ENCODE measurements at places on chromosomes 4 and X.

- no peak for DNase-seq
These were observed 234.1 kb upstream of the PGRMC2 start for GRCh38 chr4:128521648-128522111.

GRCh38 chrX:18974993-18975392, 8.9 kb downstream of the PHKA2 start:
- DNase-seq, result no peak

DNA sequence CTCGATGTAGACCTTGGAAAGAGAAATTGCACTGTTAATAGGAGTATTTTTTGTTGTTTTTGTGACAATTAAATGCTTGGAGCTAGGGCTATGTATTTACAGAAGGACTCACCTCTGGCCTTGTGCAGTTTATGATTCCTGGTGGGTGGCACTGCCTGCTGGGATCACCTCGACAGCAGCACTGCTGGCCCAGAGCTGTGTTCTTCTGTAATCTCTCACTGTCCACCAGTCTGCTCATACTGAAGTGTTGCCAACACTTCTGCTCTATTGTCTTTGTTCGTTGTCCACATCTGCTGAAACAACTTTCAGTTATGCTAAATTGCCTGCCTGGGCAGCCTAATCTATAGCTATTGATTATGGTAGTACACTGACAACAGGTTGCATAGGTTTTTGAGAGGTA, 194.4 kb upstream of the ANK2 start:
- no peak for DNase-seq

DNA sequence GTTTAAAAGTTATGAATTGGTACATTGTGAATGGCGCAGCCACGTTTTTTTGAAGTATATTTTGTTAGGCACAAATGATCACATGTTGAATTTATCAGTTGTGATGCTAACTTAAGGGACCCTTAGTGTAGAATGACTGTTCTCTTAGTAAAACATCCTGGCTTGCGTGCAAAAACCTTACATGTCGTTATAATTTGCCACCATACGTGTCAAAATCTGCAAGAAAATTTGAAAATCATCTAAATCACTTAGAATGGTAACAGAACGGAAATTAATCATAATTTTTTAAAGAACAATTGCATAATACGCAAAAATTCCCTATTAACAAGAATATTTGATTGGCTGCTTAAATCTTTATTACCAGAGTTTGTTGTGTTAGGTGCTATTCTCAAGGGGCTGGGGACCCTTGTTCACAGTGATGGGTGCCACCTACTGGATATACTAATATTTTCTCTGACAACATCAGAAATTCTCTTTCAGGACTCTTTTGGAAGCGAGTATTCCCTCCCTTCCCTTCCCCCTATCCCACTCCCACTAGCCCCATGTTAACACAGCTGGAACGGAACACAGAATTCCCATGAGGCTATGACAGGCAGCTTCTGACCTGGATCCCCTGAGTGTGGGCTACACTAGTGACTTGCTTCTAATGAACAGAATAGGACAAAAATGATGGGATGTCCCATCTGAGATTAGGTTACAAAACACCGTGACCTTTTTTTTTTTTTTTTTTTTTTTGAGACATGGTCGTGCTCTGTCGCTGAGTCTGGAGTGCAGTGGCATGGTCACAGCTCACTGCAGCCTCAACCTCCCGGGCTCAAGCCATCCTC, 71.8 kb downstream of the SUPT20HL2 start:
- DNase-seq, result no peak

GRCh38 chrX:2631743-2632532, 59.2 kb upstream of the CD99 start:
- DNase-seq, result no peak

GRCh38 chr4:422587-422986, 76.4 kb downstream of the ZNF721 start:
- DNase-seq, result no peak

DNA sequence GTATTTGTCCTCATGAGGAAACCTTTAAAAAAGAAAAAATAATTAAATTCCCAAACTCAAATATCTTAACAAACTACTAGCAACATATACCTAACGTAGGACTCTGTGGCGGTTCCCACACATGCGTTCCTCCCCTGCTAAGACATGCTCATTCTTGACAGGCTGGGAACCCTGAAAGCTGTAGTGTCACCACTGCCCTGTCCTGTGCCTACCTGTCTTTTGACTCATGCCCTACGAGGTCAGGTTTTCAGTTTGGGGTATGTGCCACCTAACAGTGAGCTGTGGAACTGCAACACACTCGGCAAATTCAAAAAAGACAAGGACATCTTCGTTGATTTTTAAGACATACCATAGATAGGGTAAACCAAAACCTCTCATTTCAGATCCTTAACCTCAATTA, 17.8 kb downstream of the IDS start:
- no peak for DNase-seq

DNA sequence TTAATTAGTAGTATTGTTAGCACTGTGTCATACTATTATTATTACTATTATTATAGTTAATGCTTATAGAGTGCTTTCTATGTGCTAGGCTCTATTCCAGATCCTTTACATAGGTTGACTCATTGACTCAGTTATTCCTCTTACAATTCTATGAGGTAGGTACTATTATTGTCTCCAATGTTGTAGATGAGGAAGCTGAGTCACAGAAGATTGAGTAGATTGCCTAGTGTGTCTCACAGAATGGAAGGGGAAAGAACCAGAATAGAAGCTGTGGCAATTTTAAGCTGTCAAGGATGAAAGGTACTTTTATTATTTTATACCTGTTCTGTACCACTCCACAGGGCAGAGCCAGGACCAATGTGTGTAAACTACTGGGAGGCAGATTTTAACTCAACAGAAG, 1.9 kb upstream of the TCEAL1 start:
- DNase-seq, result no peak

DNA sequence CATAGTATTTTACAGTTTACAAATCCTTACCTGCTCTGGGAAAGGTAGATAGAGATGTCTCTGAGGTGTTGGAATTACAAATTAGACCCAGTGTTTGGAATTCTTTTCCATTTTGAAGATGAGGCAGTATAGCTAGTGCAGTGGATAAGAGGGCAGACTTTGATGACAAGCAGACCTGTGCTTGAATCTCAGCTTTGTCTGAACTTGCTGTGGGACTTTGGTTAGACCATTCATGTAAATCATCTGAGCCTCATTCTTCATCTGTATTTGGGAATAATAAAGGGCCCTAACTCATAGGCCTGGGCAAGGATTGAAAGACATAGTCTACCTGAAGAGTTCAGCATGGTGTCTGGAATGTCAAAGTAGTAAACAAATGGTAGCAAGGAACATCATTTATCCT, 77.2 kb upstream of the BOD1L1 start:
- DNase-seq, result no peak

- DNase-seq, result no peak
These were observed 23.4 kb downstream of the SUV39H1 start for GRCh38 chrX:48719958-48720357.

GRCh38 chr4:112130906-112131305, 14.3 kb upstream of the FAM241A start:
- no peak for DNase-seq

DNA sequence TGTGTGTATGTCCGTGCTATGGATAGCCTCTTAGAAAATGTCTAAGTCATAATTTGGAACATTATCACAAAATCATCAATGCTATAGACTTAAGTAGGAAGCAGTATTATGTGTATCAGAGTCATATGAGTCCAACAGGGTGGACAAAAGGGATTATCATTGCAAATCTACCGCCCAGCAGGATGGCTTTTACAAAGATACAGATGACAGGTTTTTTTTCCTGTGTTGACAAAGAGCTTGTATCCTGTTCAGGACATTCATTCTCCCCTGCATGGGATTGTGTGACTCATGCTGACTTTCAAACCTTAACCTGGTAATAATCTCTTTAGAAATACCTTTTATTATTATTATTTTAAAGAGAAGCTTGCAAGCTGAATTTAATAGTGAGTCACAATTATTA, 310.3 kb upstream of the GNPDA2 start:
- DNase-seq, result no peak

DNA sequence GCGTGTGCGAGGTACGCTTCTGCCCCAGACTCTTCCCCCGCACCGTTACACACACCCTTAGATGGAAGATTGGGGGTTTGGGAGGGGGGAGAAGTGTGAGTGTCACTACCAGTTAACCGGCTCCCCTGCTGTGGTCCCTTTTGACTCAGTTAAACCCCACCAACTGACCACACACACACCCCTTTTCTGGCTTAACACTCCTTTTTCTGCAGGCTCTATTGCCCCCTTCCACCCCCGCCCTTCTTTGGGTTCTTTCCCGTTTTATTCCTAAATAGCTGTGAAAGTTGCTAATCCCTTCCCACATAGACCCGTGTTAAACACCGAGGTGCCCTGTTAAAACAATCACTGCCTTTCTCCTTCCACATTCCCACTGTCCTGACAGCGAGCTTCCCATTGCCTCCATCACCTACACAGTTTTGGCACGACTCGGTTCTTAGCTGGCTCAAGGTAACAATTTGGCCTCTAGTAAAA, 3.7 kb upstream of the NR3C2 start:
- no peak for DNase-seq

DNA sequence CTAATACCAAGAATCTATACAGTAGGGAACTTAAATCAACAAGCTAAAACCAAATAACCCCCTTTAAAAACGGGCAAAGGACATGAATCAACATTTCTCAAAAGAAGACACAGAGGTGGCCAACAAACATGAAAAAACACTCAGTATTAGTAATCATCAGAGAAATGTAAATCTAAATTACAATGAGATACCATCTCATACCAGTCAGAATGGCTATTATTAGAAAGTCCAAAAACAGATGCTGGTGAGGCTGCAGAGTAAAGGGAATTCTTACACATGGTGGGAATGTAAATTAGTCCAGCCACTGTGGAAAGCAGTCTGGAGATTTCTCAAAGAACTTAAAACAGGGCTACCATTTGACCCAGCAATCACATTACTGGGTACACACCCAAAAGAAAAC, 167.8 kb downstream of the PACRGL start:
- DNase-seq, result no peak

GRCh38 chr4:184506527-184507121, 32.3 kb upstream of the IRF2 start:
- DNase-seq, result no peak

- DNase-seq, result no peak
These were observed 33.8 kb downstream of the TXK start for GRCh38 chr4:48100256-48100655.

GRCh38 chr4:99165978-99166377, 21.9 kb upstream of the ADH4 start:
- DNase-seq, result no peak

DNA sequence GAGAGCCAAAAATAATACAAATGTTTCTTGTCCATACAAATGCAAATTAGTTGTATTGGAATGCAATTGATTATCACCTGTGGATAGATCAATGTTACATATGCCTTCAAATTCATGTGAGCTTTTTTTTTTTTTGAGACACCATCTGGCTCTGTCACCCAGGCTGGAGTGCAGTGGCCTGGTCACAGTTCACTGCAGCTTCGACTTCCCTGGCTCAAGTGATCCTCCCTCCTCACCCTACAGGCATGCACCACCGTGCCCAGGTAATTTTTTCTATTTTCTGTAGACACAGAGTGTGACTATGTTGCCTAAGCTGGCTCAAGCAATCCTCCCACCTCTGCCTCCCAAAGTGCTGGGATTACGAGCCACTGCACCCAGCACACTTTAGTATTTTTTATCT, 38.6 kb upstream of the TMEM184C start:
- no peak for DNase-seq

DNA sequence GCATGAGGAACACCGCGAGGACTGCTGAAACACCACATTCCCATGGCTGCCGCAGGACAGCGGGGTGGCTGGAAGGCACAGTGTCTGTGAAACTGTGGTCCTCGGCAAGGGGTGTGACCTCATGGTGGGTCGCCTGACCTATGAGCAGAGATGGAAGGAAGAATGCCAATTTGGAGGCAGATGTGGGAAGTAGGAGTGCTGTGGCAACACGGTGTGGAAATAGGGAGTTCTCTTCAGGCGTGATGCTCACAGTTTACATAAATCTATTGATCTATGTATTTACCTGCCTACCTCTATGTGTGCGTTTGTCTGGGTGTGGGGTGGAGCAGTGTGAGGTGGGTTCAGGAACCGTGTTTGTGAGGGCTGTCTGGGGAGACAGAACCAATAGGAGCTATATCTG, 62.3 kb upstream of the LSM6 start:
- no peak for DNase-seq

DNA sequence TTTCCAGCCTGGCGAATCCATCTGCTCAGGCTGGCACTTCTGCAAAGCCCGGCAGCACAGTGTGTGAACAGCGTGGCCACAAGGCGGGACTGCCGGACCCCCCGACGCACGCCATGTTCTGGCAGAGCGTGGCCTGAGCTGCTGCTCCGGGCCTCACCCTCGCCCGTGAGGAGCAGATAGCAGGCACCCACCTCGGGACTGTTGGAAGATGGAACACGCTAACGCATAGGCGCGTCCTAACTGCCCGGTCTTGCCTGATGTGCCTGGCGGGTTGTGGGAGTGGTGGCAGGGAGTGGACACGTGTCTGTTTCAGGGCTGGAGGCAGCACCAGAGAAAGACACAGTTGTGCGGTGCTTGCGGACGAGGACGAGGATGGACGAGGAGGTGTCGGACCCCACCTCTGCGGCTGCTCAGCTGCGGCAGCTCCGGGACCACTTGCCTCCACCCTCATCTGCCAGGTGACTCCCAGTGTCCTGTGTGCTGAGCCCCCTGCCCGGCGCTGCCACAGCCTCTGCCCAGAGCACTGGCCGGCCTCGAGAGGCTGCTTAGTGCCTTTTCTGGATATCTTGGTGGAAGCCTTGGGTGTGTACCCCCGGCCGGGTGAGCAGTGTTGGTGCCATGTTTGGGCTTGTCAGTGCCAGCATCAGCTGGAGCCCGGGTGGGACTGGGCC, 28.2 kb downstream of the UVSSA start:
- no peak for DNase-seq

GRCh38 chrX:39476604-39477021, 621.1 kb downstream of the BCOR start:
- no peak for DNase-seq

DNA sequence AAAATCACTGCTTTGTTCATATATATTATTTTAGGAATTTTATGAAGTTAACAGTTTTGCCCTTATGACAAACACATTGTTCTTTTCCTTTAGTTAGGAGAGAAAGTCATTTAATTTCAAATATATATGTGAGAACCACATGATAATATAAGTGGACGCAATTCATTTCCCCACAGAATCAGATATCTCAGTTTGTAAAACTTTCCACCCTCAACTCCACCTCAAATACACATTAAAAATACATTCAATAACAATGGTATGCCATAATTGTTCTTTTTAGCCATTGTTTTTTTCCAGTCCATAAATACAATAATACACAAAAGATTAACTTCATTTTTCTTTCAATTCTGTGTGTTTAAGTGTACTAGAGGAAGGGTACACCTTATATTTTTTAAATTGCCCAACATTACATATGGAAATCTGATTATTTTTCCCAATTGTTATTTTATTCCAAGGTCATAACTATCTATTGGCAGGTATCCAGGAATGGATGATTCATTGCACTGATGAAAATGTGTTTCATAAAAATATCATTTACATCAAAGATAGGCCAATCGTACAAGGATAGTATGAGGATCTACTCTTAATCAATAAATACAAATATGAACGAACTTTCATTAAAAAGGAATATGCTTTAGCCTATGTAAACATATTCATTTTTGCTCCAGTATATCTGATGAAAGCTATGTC, 125.0 kb downstream of the PPP3CA start:
- DNase-seq, result no peak

All from stimulated activated CD4-positive, alpha-beta T cell treated with anti-CD3 and anti-CD28 coated beads, Interleukin-1b, Interleukin-23, amount 100 ng/mL, for 1 hour (primary cell).